ENCODE measurements at places on chromosomes 7 and 10.

- no peak for DNase-seq
These were observed 70.6 kb downstream of the CCDC71L start for GRCh38 chr7:106590209-106590816.

DNA sequence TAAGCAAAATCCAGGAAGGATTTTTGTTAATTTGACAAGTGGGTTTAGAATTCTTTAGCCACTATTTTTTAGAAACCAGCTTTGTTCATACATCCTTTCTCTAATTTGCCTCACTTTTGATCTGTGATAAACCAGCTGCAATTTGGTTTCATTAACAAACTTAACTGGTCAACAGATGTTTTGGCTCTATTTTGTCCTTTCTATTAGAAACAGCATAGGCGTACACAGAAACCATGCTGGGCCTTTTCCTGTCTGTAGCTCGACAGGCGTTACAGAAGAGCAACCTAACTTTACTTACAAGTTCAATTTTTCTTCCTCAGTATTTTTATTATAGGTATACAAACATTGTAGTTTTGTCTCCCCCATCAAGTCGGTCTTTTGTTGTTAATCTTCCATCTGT, 28.2 kb downstream of the KAT6B start:
- no peak for DNase-seq

DNA sequence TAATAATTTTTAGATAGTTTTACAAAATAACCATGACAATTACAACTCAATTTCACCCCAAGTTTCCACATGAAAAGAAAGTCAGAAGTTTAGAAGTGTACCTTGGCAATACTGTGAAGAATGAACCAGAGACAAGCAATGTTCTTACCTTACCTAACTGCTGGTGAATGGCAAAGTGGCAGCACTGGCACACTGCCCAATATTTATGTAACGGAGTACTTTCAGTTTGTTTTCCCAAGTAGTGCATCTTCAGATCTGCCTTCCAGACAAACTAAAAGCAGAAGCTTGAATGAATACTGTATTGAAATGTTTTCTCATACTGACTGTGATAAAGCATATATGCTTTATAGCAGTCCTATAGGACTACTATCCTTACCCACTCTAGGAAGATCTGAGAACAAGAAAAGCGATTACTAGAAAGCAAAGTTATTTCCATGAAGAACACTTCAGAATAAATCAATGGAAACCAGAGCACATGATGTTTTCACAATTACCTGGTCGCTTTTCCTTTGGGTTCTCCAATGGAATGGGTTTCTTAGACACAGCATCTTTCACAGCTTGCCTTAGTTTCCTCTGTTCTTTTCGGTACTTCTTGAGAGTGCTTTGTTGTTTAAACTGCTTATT, 1.5 kb downstream of the NOC3L start:
- DNase-seq, result no peak

DNA sequence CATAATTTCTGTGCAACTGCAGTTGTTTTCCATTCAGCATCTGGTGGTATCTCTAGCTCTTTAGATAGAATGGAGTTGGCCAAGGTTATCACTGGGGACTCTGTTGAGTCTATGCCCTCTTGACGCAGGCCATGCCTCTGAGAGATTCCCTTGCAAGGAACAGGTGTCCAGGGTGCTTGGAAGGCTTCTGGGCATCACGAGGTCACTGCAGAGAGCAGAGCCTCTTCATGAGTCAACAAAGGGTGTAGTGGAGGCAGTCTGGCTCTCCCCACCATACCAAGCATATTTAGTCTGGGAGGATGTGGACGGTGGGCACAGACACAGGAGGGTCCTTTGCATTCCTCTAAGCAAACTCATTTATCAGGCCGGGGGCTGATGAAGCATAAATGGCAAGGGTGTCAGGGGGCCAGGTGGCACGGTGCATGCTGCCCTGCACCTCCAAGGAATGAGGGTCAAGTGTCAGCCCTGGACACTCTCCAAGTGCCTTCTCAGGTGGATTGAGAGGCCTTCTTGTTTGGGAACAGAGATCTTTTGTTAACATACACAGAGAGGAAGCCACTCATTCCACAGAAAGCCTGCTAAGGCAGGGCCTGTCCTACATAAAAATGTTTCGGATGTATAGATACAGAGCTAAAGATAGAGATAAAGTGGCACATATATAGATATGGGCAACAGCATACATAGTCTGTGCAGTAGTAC, 328.6 kb downstream of the INHBA start:
- DNase-seq, result no peak

DNA sequence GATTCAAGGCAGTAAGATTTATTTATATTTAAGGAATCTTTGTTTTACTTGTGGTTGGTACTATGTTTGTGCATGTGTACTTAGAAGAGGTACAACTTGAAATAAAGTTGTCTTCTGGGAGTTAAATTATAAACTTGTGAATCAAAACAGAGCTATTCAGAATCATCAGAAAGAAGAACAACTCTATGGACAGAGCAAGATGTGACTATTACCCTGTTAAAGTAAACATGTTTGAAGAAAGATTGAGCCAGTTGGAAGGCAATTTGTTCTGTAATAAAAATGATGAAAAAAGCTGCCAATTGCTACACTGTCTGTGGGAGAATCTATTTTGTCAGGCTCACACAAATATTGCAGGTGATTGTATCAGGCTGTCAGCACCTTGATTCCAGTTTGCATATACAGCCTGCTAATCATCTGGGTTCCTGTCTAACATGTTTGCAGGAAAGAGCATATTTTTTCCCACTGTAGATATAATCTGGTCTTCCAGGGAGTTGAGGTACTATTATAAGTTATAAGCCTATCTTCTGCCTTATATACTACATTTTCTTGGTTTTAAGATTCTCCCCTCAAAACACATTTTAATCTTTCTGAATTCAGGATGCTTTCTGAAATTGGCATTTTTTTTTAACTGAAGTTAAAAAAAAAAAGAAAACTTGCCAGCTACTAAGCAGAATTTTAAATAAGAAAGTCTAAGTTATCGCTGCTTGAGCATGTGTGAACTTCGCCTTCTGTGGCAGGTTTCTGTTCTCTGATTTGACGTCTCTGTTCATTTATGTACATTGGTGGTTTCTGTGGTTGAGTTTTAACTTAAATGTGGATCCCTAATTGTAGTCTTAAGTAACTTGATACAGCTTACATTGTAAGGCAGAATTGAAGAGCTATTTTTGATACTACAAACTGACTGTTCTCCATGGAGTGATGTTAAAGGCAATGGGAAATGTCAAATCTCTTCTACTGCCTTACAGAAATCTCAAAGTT, 46.0 kb downstream of the ZNRF2 start:
- no peak for DNase-seq

- no peak for DNase-seq
These were observed 59.9 kb upstream of the EFCAB10 start for GRCh38 chr7:105640956-105641810.

GRCh38 chr7:108285003-108285368, 154.8 kb upstream of the LAMB4 start:
- no peak for DNase-seq

- DNase-seq, result no peak
These were observed 57.0 kb upstream of the GLCCI1 start for GRCh38 chr7:7911369-7912123.

GRCh38 chr10:103548581-103549348, 55.3 kb downstream of the NEURL1 start:
- DNase-seq, result no peak

- no peak for DNase-seq
These were observed 41.8 kb downstream of the CNNM1 start for GRCh38 chr10:99370993-99371392.

- no peak for DNase-seq
These were observed 525.6 kb upstream of the ADARB2 start for GRCh38 chr10:2262878-2263277.

DNA sequence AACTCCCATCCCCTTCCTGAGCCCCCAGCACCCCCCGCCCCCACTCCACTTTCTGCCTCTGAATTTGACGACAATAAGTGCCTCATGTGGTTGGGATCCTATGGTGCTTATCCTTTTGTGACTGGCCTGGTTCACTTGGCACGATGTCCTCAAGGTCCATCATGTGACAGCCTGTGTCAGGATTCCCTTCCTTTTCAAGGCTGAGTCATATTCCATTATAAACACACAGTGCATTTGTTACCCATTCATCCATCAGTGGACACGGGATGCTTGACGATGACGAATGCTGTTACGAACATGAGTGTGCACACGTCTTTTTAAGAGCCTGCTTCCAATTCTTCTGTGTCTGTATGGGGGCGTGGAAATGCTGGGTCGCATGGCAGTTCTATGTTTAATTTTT, 26.7 kb downstream of the SHH start:
- DNase-seq, result no peak

- DNase-seq, result no peak
These were observed 28.2 kb upstream of the AKAP9 start for GRCh38 chr7:91912494-91912893.

- DNase-seq, result no peak
These were observed 18.0 kb upstream of the VCL start for GRCh38 chr10:73979809-73980433.

DNA sequence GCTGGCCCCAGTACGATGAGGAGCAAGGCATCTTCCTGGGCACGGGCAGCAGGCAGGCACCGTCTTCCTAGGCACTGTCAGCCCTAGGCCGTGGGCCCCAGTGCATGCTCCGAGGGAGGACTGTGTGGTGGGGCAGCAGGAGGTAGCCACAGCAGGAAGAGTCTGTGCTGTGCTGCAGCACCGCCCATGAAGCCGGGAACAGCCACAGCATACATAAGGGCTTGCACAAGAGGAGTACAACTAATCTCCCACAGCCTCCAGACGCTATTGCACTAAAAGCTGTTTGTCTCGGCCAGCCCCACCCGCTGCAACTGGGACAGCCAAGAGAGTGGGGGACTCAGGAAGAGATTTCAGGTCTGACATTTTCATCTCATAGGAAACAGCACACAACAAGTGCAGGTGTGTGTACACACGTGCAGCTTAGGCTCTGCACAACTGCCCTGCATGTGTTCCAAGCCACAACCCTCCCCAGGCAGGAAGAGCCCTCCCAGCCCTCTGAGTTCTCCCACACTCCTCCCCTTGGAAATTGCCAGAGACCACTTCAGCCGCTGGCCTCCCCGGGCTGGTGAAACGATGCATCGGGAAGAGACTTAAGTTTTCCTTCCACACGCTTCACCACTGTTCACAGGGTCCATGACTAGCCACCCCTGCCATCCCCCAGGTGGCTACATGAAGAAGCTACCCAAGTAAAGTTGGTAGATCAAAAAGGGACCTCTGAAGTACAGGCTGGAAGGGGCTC, 88.1 kb upstream of the DDC start:
- DNase-seq, result no peak

- DNase-seq, result no peak
These were observed 63.8 kb downstream of the FAM241B start for GRCh38 chr10:69693886-69694285.

- DNase-seq, result no peak
These were observed 109.3 kb downstream of the SLC25A40 start for GRCh38 chr7:87766827-87767226.

DNA sequence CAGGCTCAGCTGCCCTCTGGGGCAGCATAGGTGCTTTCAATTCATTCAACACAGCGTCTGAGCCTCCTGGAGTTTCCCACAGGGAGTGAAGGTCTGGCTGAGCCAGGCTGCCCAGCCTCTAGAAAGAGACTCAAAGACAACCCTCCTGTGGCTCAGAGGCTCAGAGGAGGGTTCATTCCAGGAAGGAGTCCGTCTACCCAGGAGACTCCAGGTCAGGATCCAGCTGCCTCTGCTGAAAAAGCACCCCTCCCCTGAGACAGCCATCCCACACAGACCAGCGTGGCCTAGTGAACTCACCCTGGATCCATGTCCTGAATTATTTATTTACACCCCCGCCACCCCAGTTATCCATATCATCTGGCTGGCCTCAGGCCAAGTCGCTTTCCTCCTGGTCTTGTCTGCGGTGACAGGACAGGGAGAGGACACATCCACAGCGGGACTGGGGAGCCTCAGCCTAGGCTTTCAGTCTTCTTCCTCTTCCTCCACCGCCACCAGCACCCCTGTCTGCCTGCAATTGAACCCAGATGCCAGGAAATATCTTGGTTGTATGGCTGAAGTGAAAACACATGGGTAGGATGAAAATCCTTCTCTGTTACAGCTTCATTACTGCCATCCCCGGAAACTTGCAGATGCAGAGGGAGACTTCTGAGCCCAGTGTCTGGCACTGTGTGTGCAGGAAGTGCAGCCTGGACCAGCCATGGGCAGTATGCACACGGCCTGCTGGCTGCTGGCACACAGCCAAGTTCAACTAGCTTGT, 44.0 kb upstream of the COL13A1 start:
- no peak for DNase-seq

GRCh38 chr7:143519411-143520131, 41.9 kb downstream of the TAS2R41 start:
- DNase-seq, result no peak

GRCh38 chr10:73968098-73968521, 29.8 kb upstream of the VCL start:
- no peak for DNase-seq

- no peak for DNase-seq
These were observed 757 bp upstream of the GRID1 start for GRCh38 chr10:86367152-86367951.

- DNase-seq, result no peak
These were observed 441.9 kb upstream of the NPVF start for GRCh38 chr7:25669961-25670841.

- DNase-seq, result no peak
These were observed 15.4 kb downstream of the AQP1 start for GRCh38 chr7:30927040-30927439.

DNA sequence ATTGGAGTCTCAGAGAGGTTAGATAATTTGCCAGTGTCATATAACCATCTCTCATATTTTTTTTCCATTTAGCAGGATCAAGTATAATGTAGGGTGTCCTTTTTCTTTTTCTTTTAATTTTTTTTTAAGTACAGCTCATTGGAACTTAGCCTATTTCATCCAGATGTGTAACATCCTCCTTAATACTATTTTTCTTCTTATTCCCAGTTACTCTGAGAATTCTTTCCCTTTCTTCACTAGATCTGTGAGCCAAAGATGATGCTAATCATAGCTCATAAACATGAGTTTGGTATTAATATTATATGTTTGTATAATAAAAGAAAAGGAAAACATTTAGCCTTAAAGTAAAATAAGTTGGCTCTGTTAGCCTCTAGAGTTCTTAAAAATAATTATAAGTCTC, 32.8 kb downstream of the PPP1R9A start:
- DNase-seq, result no peak
